ENCODE measurements at places on chromosomes 2 and 18.
A peak's percentile ranks its signal among the peaks of the same experiment; 100 is the strongest.

GRCh38 chr2:140079038-140079437 is 1298.8 kb upstream of the NXPH2 start:
- no peak for DNase-seq

DNA sequence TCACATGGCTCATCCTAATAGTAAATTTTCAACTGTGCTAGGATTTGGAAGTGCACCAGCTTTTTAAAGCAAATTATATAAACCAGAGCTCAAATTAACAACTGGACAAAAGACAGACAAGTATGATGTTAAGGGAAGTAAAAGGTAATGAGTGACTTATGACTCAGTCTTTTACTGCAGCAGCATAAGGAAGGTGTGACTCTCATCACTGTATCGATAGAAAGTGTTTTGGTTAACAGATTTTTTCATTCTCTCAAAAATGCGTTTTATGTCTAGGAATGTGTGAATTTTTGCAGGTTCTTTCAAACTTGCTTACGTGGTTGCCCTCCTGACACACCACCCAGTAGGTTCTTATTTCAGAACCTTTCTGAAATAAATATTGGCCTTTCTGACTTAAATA is 244.2 kb upstream of the BOD1L2 start:
- no peak for DNase-seq

DNA sequence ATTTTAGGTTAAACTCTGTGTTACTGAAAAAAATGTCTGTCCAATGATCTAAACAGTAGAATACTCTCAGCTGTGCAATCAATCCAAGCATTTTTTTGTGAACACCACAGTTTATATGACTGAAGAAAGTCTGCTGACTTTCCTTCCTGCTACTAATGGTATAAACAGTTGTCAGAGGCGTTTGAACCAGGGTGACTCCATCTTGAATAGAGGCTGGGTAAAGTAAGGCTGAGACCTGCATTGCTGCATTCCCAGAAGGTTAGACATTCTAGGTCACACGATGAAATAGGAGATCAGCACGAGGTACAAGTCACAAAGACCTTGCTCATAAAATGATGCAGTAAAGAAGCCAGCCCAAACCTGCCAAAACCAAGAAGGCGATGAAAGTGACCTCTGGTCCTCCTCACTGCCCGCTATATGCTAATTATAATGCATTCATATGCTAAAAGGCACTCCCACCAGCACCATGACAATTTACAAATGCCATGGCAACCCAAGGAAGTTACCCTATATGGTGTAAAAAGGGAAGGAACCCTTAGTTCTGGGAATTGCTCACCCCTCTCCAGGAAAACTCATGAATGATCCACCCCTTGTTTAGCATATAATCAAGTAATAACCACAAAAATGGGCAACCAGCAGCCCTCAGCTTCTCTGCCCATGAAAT is 31.3 kb downstream of the POU3F3 start:
- no peak for DNase-seq

- no peak for DNase-seq
Observed at GRCh38 chr2:174449033-174449432, 37.8 kb downstream of the GPR155 start.

- DNase-seq = no peak
Observed at GRCh38 chr2:33186937-33187336, 240.2 kb downstream of the LTBP1 start.

- DNase-seq = no peak
Observed at GRCh38 chr2:216694082-216694825, 1.1 kb downstream of the IGFBP5 start.

- no peak for DNase-seq
Observed at GRCh38 chr2:128615571-128615970, 296.9 kb upstream of the HS6ST1 start.

DNA sequence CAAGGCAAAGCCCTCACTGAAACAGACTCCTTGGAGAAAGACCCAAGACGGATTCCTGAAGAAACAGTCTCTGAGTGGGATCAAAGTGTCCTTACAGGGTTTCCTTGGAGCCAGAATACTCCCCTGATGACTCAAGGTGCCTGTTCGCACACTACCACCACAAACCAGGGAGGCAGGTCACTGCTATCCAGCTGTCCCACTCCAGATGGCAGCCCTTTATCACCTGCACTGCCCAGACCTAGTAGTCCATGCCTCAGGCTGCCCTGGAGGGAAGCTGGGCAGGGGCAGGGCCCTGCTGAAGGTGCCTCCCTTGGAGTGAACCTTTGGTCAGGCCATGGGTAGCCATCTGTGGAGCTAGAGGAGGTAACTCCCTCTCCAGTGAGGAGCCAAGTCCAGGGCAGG is 34.1 kb downstream of the TRABD2A start:
- no peak for DNase-seq

- no peak for DNase-seq
Observed at GRCh38 chr2:210099940-210100339, 71.3 kb downstream of the KANSL1L start.

DNA sequence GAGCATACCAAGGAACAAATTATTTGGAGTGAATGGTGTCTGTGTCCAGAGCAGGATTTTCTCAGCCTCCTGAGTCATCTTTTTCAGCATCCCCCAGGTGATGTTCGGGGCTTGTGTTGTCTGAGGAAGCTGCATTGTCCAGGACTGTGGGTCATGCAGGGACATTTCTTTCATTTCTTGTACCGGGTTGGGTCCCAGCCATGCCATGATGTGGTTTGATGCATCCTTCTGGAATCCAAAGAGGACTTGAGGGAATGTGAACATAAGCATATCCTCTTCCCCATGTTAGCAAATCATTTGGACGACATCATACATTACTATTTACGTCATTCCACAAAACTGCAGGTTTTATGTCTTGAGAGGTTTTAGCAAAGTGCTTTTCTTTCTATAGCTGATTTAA is 797.8 kb downstream of the CCDC85A start:
- DNase-seq = no peak

DNA sequence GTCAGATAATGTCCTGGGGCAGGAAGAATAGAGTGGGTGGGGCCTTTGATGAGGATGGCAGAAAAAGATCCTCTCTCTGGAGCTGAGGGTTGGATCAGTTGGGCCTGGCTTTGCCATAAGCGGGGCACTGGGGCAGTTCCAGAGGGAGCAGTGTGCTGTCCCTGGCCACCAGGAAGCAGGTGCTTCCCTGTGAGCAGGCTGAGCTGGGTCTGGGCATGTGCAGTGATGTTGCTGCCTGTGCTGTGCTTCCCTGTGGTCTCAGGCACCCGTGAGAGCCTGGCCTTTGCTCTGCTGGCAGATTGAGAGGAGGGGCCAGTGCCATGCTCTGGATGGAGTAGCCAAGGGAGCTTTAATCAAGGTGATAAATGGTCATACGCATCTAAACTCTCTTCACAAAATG is 14.6 kb upstream of the NPPC start:
- no peak for DNase-seq

- no peak for DNase-seq
Observed at GRCh38 chr2:25993049-25993448, 10.8 kb upstream of the KIF3C start.

- DNase-seq = no peak
Observed at GRCh38 chr2:225104971-225105370, 62.7 kb upstream of the DOCK10 start.

DNA sequence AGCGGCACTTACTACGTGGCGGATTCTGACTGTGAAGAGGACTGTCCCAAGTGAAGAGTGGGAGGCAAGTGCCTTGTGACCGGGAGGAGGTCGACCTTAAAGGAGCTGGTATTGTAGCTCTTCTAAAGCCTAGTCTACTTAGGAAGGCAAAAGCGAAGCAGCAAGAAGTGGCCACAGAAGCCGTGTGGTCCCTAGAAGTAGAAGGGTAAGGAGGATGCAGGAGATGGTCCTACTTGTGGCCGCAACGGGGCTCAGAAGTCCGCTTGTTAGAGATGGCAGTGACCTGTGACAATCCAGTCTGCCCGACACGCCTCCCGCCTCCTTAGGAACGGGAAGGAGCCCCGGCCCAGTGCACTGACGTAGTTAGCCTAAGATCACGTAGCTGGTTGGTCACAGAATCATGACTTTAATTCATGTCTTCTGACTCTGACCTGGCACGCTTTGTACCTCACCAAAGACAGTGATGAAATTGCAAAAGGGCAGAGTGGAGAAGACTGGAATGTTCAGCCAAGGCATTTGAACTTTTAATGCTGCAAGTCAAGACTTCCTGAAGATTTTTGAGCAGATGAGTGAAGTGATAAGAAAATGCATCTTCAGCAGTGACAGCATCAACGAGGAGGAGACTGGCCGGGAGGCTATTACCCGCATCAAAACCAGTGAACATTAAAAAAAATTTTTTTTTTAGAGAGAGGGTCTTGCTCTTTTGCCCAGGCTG is 749 bp upstream of the EIF2AK3 start:
- peak; percentile 84 for DNase-seq

- no peak for DNase-seq
Observed at GRCh38 chr2:27494944-27495554, at the start of gene FNDC4. FNDC4 (minus strand) TSS chr2:27495200; CDS start chr2:27494679, 521 bp downstream.

GRCh38 chr2:101012054-101012705 is 10.1 kb downstream of the RPL31 start:
- no peak for DNase-seq

- no peak for DNase-seq
Observed at GRCh38 chr18:57727952-57728807, 74.9 kb downstream of the ATP8B1 start.

DNA sequence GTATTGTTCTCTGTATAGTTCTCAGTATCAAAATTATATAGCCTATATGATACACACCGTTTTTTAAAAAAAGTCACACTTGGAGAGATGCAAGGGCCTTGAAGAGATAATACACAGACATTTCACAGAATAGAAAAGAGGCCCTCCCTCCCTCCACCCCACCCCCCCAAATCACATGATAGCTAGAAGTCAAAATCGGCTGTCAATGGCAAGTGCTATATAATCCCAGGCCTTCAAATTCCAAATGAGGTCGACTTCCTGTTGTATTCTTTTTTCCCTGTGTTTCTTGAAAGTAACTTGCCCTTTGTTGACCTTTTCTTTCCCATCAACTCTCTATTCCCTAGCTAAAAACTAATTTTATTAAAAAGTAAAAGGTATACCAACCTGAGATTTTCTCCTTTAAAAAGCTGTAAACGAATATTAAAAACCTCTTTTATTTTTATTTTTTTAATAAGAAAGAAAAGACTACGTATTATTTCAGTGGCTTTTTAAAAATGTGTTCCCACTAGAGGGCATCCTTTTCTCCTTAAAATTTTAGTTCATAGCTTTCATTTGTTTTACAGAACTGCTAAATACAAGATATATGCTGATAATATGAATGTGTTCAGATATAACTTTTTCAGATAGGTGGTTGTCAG is 46.6 kb downstream of the KCMF1 start:
- DNase-seq = no peak

GRCh38 chr2:10482460-10482859 is 34.3 kb upstream of the ODC1 start:
- DNase-seq = no peak

- no peak for DNase-seq
Observed at GRCh38 chr2:121258051-121258450, 27.0 kb downstream of the TFCP2L1 start.

DNA sequence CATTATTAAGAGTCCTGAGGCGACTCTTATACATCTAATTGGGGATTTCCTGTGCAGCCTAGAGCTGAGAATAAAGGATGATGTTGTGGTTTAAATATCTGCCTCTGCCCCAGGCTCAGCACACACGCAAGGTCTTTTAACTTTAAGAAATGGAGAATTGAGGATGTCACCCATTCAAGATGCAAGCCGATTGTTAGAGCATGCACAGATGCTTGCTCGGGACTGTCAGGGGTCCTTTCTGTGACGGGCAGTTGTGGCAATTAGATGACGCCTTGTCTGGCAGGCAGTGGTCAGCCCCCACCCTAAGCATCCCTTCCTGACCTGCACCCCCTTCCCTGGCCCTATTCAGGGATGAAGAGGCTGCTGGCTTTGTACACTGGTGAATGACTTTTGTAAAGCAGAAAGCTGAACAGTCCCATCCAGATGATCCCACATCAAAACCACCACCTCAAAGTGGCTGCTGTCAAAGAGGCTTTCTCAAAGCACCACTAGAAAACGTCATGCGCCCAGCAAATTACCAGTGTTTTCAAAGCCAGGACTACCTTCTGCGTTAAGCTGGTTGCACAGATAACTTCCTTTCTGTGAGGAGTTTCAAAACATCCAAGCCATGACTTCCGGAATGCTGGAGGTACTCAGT is 23.7 kb downstream of the FAM178B start:
- no peak for DNase-seq

DNA sequence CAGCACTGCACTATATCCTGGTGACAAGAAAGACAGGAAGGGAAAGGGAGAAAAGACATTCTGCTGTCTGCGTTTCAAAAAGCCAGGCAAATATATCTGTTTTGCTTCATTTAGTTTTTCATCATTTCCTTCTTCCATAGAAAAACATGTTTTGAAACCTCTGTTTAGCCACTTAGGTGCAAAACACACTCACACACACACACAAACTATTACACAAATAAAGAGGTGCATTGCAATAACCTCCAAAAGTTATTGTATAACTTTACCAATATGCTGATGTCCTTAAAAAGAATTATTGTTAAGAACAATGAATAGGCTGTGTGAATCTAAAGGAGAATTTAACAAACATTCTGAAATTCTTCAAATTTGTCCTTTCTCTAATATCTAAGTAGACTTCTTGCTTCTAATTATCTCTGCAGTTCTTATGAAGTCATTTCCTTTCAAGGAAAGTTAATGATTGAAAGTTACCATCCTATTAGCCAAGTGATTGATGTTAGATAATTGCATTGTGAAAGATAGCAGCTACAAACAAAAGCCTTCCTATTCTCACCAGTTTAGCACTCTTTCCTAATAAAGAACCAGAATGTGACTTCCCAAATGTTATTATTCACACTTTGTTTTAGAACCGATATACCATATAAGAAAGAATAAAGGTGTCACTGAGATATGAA is 516.7 kb downstream of the KCNJ3 start:
- DNase-seq = no peak

DNA sequence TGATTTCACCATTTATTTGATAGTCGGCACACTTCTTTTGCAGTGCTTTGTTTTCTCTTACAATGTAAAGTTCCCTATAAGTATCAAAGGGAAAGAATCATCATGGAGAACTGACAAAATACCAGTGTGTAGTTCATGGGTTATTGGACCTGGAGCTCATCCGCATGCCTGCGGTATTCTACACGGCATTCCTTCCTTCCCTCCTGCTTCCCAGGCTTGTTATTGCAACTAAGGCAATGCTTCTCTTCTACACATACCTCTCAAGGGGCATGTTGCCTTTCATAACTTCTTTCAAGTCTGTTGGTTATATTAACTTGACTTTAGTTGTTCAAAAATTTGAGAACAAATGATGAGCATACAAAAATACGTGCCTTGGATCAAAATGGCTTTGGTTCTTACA is 24.3 kb upstream of the FAP start:
- DNase-seq = no peak

DNA sequence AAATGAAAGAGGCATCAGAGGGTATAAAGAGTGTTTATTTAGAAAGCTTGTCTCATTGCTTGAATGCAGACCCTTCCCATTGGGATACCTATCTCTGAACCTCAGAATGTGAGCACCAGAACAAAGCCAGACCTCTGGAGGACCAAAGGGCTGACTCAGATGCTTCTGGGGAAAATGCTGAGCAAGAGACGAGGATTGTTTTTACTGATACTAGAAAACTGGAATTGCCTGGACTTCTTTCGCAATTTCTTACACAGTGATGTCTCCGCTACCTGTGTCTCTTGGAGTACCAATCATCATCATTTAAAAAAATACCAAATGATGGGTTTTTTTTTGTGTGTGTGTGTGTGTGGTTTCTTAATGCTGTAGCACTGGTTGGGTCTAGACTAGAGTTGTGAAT is 55.6 kb upstream of the CCDC85A start:
- DNase-seq = no peak
